ENCODE measurements at places on chromosomes 5 and 9. TPM values are rescaled to one million over a fixed set of nuclear protein-coding genes. Genes with fewer than 3 reads are reported as not detected.

Gene CYSRT1
- 2.9 TPM for total RNA-seq

Gene LMAN2
- 147 TPM for total RNA-seq

Gene UNC13B
- total RNA-seq, result 46.1 TPM

Gene WDR38
- total RNA-seq, result not detected

Gene POLR3G
- total RNA-seq, result 63.6 TPM

Gene AK1
- 34.9 TPM for total RNA-seq

Gene DND1
- total RNA-seq, result 2.9 TPM

Gene TLX3
- total RNA-seq, result 0.16 TPM

Gene PAEP
- total RNA-seq, result not detected

Gene CDHR2
- total RNA-seq, result 1.1 TPM

Gene SREK1
- 34.2 TPM for total RNA-seq

Gene RLN2
- 4.3 TPM for total RNA-seq

Gene TNC
- 3.3 TPM for total RNA-seq

Gene HTR1A
- 0.46 TPM for total RNA-seq

Gene ALDOB
- 0.85 TPM for total RNA-seq

Gene HTR4
- total RNA-seq, result not detected

Gene GZMA
- not detected for total RNA-seq

Gene PCDHAC2
- total RNA-seq, result 6.7 TPM
